Thoracic aorta (tissue), 2 donors: ENCODE measurements at places on chromosomes 13 and 19.

DNA sequence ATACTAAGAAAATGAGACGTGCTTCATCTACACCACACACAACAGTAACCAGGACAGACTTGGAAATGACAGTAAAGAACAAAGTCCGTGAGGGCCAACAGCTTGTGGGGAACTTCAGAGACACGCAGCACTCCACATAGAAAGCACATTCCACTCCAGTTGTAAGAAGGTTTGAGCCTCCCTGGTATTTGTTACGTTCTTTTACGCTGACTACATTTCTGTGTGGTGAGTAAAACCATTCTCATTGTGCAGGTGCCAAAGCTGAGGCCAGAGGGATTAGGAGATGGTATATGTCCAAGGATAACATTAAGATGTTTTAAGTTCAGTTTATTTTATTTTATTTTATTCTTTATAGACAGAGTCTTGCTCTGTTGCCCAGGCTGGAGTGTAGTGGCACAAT is 1189.9 kb downstream of the UQCRFS1 start:
- DNase-seq: no peak

DNA sequence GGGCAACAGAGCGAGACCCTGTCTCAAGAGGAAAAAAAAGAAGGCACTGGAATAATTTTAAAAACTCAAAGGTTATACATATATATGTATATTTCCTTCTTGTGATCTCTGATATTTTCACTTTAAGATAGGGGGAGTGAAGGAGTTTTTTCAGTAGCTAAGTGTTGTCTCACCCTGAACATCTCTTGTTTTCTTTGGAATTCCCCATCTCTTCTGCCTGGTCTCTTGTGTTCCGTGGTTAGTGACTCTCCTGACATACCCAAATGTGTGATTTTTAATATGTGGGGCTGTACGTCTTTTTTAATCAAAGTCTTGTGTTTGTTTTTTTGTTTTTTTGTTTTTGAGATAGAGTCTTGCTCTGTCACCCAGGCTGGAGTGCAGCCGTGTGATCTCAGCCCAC is 15.3 kb upstream of the KCTD4 start:
- DNase-seq: no peak

DNA sequence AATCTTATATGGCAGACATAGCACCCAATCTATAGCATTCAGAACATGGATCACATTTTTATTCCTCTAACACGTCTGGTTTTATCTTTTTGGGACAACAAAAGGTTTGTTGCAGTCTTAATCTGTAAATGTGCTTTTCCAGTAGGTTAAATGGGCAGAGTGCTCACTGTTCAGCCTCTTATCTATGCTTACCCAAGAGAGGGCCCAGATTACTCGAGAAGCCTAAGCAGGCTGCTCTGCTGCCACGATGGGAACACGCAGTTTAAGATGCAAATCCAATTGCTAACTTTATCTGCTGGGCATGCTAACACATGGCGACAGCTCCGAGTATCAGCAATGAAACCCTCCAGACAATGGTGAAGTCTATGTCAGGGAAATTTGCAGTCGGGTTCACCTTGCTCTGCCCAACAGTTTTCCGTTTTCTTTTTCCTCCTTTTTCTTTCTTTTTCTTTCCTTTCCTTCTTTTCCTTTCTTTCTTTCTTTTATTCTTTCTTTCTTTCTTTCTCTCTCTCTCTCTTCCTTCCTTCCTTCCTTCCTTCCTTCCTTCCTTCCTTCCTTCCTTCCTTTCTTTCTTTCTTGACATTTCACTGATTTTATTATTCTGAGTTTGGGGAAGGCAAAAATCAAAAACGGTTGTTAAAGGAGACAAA is 115.3 kb downstream of the RBM26 start:
- no peak for DNase-seq

DNA sequence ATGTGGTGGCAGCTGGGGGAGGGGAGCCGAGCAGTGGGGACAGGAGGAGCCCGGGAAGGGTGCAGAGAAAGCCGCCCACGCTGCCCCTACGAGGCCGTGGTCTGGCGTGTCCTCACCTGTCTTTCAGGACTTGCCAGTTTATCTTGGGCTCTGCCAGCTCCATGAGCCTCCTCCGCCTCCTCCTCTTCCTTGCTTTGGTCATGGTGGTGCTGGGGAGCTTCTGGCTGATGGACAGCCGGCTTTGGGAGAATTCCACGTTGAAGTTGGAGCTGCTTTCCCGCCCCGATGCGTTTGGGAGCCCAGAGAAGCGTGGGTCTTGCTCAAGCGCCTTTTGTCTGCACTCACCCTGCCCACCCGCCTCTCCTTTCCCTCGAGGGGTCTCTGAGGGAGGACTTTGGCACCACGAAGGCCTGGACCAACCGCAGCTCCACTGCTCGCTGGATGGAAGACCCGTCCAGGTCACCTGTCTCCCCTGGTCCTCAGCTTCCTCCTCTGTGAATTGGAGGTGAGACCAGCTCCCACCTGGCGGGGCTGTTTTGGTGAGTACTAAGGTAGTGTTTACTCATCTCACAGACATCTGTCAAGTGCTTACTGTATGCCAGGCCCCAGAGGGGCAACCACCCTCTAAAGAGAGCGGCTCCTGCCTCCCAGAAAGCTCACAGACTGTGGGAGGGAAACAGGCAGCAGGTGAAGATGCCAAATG is 29.7 kb upstream of the MIER2 start:
- no peak for DNase-seq

DNA sequence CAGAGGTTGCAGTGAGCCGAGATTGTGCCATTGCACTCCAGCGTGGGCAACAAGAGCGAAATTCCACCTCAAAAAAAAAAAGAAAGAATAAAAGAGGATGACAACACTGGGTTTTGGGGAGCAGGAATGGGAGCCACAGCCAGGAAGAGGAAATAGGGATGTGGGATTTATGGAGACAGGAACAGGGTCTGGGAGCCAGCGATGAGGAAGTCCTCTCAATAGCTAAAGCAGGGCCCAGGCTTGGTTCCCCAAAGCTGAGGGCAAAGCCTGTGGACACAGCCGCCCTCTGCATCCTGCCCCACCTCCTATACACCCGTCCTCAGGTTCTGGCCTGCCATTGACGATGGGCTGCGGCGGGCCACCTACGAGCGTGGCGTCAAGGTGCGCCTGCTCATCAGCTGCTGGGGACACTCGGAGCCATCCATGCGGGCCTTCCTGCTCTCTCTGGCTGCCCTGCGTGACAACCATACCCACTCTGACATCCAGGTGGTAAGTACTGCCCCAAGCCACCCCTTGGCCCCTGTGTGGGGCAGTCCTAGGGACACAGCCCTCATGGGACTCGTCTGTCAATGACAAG is 13.6 kb downstream of the HIPK4 start:
- no peak for DNase-seq

GRCh38 chr13:97142452-97142851 is 79.7 kb upstream of the MBNL2 start:
- DNase-seq: no peak

DNA sequence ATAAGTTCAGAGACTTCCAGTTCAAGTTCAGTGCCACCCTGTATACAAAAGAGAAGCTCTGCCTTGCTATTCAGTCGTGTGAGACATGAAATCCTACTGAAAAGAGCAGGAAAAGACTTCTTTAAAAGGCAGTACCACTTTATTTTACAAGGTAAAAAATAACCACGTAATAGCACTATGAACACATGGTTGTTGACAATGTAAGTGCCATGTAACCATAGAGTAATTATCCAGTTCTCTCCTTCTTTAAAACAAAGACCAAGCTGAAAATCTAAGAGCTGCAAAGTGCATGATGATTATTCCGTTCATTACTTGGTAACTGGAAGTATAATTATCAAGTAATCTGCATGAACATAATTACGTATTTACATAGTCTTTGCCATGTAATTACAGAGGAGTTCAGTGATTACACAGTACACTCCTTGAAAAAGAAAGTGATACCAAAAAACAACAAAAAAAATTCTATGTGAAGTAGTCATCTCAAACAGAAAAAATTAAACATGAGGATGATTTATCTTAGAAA is 288.7 kb downstream of the EFNB2 start:
- no peak for DNase-seq

DNA sequence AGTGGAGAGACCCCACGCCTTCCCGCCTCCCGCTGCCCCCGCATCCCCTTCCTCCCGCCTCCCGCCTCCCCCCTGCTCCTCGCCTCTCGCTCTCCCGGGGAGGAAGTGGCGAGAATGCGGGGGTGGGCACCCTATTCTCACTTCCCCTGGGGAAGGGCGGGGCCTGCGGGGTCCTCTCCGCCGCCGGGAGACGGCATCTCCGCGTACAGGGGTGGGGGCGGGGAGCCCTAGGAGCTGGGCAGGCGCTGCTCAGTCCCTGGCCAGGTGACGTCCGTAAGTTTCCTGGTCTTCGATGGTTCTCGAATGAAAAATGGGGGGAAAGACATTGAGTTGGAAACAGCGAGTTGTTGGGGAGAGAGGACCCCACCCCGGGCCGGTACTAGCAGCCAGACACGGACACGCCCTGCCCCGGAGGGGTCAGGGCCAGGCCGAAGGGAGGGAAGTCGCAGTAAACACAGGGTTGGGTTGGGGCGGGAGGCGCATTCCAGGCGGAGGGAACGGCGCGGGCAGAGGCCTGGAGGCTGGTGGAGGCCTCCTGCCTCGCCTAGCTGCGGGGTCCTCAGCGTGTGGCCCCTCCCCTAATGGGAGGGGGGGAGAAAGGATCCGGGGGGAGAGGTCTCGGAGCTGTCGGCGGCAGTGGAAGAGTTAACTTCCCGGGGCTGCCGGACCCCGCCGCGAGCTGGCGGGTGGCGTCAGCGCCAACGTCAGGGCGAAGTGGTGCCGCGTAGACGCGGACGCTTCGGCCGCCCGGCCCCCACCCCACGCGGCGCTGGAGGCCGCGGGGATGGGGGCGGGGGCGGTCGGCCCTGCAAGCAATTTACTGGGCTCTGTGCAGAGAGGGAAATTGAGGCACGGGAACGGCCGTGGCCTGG is 10.4 kb upstream of the JUND start:
- peak; percentile 66 for DNase-seq

GRCh38 chr19:2543463-2544442 is 67.8 kb downstream of the GADD45B start:
- peak; percentile 88 for DNase-seq

GRCh38 chr13:75798353-75799255 is 162.5 kb downstream of the LMO7 start:
- DNase-seq: no peak

- DNase-seq: no peak
Observed at GRCh38 chr19:57406516-57407123, 4.3 kb upstream of the ZNF17 start.

DNA sequence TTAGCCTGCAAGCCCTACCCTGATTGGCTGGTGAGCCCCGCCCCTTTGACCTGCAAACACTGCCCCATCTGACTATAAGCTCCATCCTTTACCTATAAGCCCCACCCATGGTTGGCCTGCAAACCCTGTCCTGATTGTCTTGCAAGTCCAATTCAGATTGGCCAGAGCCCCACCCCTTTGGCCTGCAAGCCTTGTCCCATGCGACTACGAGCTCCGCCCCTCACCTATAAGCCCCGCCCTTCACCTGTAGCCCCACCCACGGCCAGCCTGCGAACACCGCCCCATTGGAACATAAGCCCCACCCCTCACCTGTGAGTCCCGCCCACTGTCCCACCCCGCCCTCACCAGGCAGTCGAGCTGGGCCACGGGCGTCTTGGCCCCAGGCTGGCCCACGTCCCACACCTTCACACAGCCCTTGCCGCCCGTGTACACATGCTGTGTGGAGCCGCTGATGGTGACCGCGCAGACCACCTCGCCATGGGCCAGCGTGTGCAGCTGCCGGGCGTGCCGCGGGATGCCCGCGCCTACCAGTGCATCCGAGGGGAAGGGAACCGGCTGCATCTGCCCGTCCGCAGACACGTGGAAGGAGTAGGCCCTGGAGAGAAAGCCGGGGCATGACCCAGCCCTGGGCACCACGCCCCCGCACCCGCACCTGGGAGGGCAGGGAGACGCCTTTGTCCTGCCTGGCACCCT is 22.9 kb downstream of the TLE2 start:
- no peak for DNase-seq

DNA sequence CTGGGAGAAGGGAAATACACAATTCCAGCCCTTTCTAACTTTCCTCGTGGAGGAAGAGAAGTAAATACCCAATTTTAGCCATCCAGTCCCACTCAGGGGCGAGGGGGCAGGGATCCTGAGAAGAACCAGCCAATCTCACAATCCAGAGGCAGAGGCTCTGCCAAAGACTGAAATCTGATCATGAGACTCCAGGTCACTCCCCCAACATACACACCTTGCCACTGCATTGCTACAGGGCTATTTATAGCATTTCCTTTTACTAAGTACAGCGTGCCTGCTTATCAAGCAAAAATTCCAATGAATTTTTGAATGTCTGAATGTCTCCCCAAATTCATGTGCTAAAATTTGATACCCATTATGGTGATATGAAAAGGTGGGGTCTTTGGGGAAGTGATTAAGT is 1687.5 kb downstream of the EFNB2 start:
- DNase-seq: no peak

- no peak for DNase-seq
Observed at GRCh38 chr19:40214936-40215335, 3.2 kb downstream of the TTC9B start.

GRCh38 chr13:50255639-50256038 is 240.4 kb downstream of the KCNRG start:
- DNase-seq: no peak

GRCh38 chr13:49366841-49367240 is 77.0 kb downstream of the CAB39L start:
- DNase-seq: no peak

GRCh38 chr13:48586591-48587103 is 53.8 kb upstream of the RCBTB2 start:
- no peak for DNase-seq

DNA sequence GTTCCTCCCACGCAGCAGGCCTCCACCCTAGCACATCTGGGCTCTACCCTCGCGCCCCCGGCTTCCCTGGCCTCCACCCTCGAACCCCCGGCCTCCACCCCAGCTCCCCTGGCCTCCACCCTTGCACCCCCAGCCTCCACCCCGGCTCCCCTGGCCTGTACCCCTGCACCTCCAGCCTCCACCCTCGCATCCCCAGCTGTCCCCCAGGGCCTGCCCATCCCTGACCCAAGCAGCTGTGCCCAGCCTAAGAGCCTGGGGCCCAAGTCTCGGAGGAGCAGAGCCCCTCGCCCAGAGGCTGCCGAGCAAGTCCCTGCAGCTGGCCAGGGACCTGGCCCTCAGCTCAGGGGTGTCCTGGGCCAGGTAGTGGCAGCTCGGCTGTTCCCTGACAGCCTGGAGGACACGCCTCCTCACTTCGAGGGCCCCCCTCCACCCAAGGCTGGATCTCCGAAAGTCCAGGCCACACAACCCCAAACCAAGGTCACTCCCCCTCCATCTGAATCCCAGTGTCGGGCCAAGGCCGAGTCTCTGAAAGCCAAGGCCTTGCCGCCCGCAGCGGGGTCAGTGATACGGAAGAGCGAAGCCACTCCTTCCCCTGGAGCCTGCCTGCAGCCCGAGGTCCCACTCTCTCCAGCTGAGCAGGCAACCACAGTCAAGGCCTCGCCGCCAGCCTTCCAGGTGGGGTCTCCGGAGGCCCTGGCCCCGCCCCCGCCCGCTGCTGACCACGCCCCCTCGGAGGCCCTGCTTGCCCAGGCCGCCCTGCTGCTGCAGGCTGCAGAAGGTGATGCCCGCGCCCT is 7.9 kb upstream of the ARHGAP33 start:
- no peak for DNase-seq

GRCh38 chr13:20431687-20432384 is 93.8 kb downstream of the CRYL1 start:
- no peak for DNase-seq

GRCh38 chr19:33686687-33687480 is 65.1 kb downstream of the CHST8 start:
- DNase-seq: no peak

GRCh38 chr19:1856345-1856697 is 7.1 kb downstream of the KLF16 start:
- no peak for DNase-seq

GRCh38 chr13:30030141-30030750 is 179.8 kb upstream of the UBL3 start:
- DNase-seq: no peak

GRCh38 chr19:44643605-44644401 is at the start of gene PVR:
Gene PVR, plus strand, starts transcription at chr19:44643910. Its CDS starts 187 bp downstream, at chr19:44644097.
- peak; percentile 26 for DNase-seq
